ENCODE measurements at places on chromosomes 7 and 10. TPM values are rescaled to one million over a fixed set of nuclear protein-coding genes. Genes with fewer than 3 reads are reported as not detected.
A peak's percentile ranks its signal among the peaks of the same experiment; 100 is the strongest.

HTRA1 gene
- 0.39 TPM for total RNA-seq

DNA sequence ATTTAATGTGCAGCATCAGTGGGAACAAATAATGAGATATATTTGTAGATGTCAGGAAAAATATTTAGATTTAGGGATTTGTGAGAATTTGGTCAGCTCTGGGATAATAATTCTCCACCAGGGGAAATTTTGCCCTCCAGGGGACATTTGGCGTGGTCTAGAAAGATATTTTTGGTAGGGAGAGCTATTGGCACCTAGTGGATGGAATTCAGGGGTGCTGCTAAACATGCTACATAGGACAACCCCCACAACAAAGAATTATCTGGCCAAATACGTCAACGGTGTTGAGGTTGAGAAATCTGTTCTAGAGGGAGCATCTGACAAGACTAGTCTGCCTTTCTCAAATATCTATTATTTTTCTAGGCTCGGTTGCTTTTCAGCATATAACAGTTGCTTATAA is 2.1 kb downstream of the ADK start:
- DNase-seq, result peak; percentile 34
- H3K27ac ChIP-seq, result no peak overlapping the region
- H3K4me3 ChIP-seq, result no peak overlapping the region

- H3K4me1 ChIP-seq, result no peaks in the 10 kb centered on the region
- peaks cover 3% of the 10 kb centered on the region for H3K36me3 ChIP-seq
- H3K27me3 ChIP-seq, result no peaks in the 10 kb centered on the region
- no peak for DNase-seq
- no peak overlapping the region for H3K4me3 ChIP-seq
Measured at GRCh38 chr7:6658618-6659345, 21.7 kb downstream of the ZNF316 start.

- no peaks in the 10 kb centered on the region for H3K27me3 ChIP-seq
- H3K4me1 ChIP-seq, result peaks cover 38% of the 10 kb centered on the region
- no peak for DNase-seq
Measured at GRCh38 chr10:988667-989545, 672 bp downstream of the GTPBP4 start.

DNA sequence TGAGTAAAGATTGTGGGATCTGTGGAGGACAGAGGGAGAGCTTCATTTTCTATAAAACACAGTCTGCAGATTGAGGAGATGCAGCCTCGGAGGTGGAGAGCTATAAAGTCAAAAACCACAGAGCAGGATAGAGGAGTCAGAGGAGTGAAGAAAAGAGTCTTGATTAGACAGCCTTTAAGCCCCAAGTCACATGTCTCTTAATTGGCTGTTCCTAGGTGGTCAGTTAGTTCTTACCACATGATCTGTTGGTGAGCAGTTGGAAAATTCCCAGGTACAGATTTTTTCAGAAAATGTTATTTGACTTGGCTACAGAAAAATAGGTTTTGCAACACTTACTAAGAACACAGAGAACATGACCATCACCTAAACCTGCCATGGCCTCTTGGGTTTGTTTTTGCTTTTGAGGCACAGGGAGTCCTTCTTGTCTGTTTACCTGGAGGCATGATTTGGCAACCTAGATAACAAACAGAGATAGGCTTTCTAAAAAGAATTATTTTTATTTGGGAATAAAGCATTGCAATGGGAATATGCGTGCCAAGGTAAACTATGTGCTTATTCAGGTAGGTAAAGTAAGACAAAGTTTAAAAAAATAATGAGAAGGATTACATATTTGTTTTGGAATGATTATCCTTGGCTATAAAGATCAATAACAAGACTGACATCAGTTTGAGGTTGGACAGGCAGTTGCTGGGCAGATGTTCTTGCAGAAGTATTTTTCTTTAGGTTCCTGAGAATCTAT is 604 bp upstream of the CYP3A43 start:
- no peak overlapping the region for H3K4me3 ChIP-seq
- no peak overlapping the region for H3K27ac ChIP-seq
- no peaks in the 10 kb centered on the region for H3K27me3 ChIP-seq
- H3K36me3 ChIP-seq, result no peaks in the 10 kb centered on the region
- H3K4me1 ChIP-seq, result no peaks in the 10 kb centered on the region
- DNase-seq, result no peak

DNA sequence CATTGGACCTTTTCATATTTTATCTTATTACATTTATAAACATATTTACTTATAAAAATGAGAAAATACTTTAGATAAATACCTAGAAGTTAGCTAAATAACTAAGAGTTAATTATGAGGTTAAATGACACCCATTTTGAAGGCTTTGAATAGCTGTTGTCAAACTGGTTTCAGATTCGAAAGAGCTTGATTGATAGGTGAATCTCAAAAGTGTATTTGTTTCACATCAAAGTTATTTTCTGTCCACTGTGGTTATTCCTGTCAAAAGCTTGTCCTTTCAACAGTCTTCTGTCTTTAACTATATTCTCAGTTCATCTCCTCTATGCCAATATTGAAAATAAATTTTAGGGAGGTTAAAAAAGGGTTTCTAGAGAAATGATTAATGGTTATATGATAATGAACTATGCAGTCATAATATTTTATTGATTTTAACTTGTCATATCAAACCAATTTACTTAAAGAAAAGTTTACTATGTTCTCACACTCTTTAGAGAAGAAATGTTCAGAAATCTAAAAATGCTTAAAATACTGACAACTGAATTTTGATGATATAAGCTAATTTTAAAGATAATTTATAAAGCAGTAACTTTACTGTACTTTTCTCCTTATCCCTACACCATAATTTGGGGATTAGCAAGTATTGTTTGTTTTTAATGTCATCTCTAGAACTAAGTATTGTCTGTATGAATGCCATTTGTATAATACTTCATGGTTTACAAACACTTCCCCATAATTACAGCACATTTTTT is 72.0 kb upstream of the FOXP2 start:
- H3K4me1 ChIP-seq, result no peaks in the 10 kb centered on the region
- DNase-seq, result no peak
- H3K27me3 ChIP-seq, result no peaks in the 10 kb centered on the region
- H3K4me3 ChIP-seq, result no peak overlapping the region

DNA sequence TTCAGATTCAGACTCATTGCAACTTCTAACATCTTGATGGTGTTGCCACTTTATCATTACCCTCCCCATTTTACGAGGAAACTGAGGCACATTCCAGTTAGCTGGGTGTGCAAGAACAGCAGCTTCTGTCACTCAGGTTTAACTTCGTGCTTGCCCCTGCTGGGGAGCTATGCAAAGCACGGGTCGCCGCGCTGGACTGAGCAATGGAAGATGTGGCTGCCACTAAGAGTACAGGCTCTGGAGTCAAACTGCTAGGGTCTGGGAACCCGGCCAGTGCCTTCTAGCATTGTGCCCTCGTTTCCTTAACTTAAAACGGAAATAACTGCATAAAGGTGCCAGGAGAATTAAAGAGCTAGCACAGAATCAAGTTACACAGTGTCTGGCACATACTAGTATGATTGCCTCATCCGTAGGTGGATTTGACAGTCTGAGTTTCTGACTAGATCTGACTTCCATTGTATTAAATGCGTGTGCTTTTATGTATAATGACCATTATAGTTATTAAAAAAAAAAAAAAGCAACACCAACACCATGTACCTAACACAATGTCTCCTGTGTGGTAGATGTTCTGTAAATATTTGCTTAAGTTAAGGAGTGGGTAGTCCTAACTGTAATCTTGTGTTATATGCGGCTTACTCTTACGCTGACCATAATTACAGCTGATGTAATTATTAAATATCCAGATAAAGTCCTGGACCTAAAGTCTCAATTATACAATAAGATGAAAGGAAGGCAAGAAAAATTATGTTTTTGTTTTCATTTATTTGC is 842 bp downstream of the ZNF22 start:
- H3K4me1 ChIP-seq, result no peaks in the 10 kb centered on the region
- H3K27me3 ChIP-seq, result 0 out of 2 replicates have a peak, but pooled peaks cover 5% of the 10 kb centered on the region
- H3K36me3 ChIP-seq, result no peaks in the 10 kb centered on the region
- peak overlapping the region; percentile 52 for H3K4me3 ChIP-seq
